Trophoblast cell (in vitro differentiated cells and primary cell): ENCODE measurements at places on chromosomes 16 and 17.

- peak; percentile 70 for DNase-seq
Measured at GRCh38 chr16:65965628-65966027, 400.9 kb upstream of the CDH5 start.

DNA sequence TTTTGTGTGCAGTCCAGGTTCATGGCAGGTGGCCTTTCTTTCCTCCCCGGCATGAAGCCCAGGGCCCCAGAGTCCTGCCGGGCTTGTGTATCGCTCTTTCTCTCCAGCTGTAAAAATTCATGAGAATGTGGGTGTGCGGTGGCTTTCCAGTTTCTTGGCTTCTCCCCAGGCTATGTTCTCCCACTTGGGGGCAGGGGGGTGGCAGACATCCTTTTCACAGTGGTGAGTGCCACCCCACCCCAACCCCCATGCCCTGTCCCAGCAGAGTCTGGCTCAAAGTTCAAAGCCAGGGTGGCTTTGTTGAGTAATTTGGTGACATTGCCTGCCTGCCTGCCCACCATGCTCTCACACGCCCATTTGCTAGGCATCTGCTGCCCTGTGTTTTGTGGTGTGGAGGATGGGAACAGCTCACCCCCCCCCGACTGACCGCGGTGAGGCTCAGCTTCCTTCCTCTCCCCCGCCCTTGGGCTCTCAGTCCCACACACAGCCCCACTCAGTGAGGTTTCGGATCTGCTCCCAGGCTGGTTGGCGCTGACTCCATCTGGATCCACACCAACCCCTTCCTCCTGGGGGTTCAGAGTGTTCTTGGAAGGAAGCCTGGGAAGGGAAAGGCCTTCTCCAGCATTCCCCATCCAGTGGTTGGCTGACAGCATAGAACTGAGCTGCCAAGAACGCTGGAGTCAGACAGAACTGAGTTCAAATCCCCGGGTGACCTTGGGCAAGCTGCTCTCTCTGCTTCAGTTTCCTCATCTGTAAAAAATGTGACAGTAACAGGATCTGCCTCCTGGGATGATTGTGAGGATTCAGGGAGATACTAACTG lies 36.0 kb downstream of the CHD9 start:
- no peak for DNase-seq

DNA sequence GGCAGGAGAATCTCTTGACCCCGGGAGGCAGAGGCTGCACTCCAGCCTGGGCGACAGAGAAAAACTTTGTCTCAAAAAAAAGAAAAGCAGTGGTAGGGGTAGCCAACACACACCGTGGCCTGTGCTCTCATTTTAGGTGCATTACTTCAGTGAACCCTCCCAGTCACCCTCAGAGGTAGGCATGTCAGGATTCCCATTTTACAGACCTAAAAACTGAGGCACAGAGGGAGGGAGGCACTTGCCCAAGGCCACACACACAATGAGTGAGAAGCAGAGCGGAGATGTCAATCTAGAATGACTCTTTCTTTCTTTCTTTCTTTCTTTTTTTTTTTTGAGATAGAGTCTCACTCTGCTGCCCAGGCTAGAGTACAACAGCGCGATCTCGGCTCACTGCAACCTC lies 5.2 kb downstream of the COTL1 start:
- no peak for DNase-seq

- no peak for DNase-seq
Measured at GRCh38 chr17:27233776-27234175, 60.1 kb upstream of the WSB1 start.

DNA sequence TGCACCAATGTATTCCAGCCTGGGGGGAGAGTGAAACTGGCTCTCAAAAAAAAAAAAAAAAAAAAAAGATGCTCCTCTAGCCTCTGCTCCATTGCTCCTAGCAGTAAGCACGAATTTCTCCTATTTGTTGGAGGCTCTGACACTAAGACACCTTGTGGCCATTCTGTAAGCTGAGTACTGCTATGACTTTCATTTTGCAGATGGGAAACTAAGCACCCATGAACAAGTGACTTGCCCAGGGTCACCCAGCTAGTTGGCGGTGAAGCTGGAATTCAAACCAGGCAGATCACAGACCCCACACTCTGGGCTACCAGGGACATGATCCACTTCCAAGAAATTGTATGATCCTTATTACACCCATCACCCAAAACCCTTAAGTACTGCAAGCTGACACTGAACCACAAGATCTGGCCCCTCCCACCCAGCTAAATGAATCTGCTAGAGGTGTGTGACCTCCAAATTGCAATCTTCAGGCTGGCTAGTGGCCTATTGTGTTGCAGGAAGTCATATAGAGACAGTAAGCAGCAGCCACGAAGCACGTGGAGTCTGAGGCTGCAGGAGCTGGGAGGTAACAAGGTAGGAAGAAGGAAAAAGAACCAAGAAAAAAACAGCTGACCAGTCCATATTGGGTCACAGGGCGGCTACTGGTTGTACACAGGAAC lies 209.4 kb downstream of the XYLT1 start:
- DNase-seq, result no peak
